ENCODE measurements at places on chromosomes 6 and 20.
A peak's percentile ranks its signal among the peaks of the same experiment; 100 is the strongest.

GRCh38 chr6:165222315-165223025 is 86.9 kb downstream of the C6orf118 start:
- DNase-seq = no peak

GRCh38 chr6:34385793-34386195 is 6.7 kb downstream of the NUDT3 start:
- no peak for DNase-seq

DNA sequence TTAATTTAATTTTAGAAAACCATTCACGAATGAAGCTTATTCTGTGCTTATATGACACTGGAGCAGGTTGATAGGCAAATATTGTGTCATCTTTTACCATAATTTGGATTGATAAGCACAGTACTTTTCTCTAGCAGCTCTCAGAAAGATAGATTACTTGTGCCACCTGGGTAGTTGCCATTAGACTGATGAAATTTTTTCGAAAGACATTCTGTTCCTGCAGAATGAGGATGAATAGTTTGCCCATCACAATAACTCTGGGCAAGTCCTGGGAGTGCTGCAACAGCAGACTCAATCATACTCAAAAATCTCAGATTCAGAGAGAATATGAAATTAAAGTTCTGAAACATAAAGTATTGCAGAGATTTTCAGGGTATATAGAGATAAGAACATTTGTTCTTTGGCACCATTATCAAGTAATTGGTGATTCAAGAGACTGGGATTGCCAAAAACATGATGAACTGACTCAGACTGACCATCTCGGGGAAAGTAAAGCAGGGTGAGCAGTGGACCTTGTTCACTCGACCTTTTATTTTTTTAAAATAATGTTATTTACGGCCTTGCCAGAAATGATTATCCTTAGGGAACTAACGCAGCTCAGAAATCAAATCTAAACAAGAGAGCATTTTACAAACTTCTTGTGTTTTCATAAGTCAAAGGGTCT is 65.8 kb upstream of the PTCHD4 start:
- no peak for DNase-seq

DNA sequence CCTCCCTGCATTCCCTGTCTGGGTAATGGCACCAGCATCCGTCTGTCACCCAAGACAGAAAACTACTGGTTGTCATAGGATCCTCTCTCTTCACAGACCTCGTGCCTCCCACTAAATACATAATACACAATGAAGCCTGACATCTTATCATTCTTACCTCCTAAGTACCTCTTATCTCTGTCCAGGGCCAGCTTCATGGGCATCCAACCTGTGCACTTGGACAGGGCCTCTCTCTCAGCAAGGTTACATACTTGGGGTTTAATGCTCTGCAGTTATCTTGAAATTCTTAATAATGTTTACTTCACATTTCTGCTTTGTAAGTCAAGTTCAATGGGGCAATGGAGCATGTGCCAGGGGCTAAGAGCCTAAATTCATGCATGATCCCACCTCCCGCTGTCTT is 30.8 kb upstream of the KLHL31 start:
- no peak for DNase-seq

DNA sequence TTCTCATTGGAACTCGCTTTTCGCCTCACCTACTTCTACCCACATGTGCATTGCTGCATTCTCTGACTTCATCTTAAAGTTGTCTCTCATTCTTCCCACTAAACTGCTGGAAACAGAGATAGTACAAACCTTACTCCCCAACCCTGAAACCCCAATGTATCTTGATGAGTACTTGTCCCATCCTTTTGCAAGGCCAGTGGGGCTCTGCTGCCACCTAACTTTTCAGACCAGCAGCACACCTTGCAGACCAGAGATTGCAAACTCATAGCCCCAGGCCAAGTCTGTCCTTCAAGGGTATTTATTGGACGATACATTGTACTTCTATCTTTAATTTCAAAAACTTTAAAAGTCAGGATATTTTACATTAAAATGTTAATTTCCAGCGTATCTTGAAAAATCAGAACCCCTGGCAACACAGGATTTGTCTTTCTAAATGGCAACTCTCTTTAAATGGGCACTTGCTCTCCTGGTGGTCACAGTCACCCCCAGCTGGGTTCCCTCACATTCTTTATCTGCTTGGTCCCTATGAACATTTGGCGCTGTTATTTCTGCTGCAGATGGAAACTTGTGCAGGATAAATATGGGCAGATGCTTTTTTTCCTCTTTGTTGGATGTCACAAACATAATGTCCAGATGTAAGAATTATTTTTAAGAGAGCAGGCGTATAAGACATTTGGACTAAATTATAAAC is 83.9 kb downstream of the SOD2 start:
- peak; percentile 65 for DNase-seq

DNA sequence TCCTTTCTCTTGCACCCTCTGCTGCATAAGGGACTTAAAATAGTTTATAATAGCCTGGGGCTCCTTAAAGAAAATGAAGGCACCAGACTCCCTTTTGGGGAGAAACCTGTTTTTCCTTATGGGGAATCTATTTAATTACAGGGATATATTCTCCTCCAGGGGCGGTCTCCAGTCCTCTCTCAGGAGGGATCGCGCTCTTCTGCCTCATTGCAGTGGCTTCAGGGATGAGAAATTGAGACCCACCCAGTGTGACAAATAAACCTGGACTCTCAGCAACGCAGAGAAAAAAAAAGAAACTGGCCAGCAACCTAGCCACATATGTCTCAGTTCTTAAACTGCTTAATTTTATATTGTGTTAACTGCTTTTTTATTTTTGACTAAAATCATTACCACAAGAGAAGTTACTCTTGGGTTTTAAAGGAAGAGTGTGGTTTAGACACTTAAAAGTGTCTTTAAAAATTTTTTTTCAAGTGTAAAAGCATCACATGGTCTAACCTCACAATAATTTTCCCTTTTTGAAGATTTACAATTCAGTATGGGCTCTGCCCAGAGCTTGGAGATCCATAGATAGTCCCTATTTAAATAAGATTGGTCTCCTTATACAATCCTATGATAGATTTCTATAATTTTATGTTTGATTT is 11.7 kb upstream of the GOPC start:
- DNase-seq = no peak

DNA sequence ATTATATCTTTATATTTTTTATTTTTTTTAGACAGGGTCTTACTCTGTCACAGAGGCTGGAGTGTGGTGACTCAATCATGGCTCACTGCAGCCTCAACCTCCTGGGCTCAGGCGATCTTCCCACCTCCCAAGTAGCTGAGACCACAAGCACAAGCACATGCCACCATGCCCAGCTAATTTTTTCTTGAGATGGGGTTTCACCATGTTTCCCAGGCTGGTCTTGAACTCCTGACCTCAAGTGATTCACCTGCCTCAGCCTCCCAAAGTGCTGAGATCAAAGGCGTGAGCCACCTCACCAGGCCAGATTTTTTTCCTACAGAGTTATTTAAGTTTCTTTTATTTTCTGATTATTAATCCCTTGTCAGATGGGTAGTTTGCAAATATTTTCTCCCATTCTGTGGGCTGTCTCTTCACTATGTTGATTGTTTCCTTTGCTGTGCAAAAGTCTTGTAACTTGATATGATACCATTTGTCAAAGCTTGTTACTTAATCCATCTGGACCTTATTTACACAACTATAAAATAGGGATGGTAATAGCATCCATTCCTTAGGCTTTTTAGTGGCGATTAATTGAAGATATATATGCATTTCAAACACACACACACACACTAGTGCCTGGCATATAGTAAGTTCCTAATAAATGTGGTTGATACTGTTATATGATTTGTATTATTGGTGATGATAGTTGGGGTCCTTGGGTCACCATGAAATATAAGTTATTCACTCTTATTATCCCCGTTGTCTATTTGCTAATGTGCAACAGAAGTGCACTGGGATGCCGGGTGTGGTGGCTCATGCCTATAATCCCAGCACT is 187.1 kb downstream of the BCAS1 start:
- DNase-seq = no peak

- no peak for DNase-seq
These were observed 198.9 kb downstream of the SYNDIG1 start for GRCh38 chr20:24668384-24668702.

DNA sequence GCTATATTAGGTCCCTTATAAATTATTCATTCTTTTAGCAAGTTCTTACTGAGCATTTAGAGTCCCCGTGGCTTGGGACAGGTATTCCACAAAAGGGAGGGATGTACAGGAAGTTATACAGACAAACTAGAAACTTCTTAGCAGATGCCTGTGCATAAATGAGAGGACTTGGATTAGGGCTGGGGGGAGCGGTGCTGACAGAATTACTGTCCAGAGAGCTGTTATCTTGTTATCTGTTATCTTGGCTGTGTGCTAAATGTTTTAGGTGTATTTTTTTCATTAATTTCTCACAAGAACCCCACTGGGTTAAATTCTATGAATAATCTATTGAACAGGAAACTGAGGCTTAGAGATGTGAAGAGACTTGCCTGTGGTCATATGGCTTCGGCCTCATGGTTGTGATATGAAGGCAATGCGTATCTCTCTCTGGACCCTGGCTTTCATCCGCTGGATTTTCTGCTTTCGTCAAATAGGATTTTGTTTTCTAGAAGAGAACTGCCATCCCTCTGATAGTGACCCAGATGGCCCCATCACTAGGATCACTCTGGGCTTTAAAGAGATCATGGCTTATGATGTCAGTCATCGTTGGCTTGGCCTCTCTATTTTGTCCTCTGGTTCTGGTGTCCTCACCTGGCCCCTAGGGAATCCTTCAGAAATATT is 32.3 kb upstream of the RREB1 start:
- no peak for DNase-seq

DNA sequence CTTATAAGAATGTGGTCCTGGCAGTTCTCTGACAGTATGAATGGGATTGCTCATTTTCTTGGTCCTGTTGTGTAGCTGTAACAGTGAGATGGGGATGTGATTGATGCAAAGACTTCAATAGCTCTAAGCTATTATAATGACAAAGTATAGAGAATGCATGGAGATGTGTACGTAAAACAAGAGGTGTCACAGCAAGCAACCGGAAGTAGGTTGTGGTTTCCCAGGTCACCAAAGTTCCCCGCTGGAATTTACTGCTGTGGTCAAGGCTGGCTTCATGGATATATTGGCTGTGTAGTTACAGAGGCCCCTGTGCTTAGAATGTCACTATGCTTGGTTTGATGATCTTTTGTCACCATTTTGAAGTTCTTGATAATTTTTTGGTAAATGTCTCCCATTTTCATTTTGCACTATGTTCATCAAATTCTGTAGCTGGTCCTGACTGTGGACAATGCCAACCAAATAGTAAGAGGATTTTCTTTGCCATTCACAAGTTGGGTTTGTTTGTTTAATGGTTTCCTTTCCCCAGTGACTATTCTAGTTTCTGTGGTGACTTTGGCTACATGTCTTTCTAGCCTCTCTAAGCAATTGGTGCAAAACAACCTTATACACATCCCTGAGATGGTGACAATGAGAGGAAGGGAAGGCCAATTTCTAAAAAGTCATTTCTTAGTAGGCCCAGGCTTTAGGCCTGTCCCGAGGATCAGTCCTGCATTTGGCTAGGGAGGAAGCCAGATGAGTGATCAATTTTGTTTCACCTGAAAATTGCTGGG is 10.5 kb downstream of the DNAH8 start:
- DNase-seq = no peak

DNA sequence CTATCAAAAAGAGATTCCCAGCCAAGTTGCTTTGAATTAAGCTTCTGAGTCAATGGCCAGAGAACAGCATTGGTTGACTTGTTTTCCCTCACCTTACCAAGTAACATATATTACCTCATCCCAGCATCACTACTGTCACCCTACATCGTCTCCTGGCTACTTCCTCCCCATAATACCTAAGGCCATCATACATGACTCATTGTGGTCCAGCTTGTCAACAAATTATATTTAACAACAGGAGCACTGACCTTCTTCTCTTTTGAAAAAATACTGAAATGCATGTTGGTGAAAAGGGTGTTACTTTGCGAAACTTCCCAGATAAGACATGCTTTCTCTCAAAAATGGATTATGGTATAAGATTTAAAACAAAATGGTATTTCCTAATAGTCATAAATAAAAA is 106.9 kb downstream of the TBX18 start:
- DNase-seq = no peak

GRCh38 chr6:19983374-19983773 is 146.2 kb downstream of the ID4 start:
- DNase-seq = no peak

DNA sequence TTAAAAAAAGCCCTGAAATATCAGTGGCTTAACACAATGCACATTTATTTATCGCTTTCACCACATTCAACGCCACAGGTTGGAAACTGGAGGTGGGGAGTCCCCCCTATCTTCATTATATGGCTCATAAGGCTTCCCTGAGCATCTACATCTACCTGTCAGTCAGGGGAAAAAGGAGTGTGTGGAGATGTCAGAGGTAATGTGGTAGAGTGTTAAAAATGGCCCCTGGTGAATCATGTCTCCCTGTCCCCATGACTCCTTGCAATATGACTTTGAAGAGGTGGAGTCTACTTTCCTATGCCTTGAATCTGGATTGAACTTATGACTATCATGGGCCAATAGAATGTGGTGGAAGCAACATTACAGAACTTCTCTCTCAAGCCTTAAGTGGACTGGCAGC is 65.5 kb upstream of the BTBD3 start:
- no peak for DNase-seq

GRCh38 chr20:41054847-41055230 is 26.2 kb downstream of the TOP1 start:
- no peak for DNase-seq

GRCh38 chr6:65638047-65638831 is 68.8 kb downstream of the EYS start:
- DNase-seq = no peak

DNA sequence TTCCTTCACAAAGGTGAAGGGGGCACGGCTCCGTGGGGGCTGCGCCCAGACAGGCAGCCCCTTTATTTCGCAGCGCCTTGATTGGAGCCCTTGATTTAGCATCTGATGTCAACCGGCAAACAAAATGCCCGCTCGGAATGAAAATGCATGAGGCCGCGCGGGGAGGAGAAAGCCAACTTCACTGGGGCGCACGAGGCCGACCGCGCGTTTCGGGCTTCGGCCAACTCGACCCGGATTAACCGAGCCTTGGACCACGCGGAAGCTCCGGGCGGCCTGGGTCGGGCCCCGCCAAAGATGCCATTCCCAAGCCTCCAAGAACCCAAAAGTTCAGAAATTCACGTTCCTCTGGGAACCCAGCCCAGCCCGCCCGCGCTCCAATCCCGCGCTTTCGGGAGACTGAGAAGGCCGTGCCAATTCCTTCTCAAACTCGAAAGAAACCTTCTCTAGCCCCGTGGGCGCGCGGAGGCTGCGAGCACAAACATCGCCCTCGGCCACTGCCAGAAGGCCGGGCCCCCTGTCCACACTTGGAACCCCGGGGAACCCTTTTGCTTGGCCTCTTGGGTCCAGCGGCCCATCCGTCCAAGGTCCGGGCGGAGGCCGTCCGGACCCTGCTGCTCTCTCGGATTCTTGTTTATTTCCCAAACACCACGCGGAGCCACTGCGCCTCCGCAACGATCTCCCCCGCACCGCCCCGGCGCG is 879 bp upstream of the INSM1 start:
- no peak for DNase-seq

GRCh38 chr6:128631031-128631430 is 110.6 kb upstream of the PTPRK start:
- no peak for DNase-seq

DNA sequence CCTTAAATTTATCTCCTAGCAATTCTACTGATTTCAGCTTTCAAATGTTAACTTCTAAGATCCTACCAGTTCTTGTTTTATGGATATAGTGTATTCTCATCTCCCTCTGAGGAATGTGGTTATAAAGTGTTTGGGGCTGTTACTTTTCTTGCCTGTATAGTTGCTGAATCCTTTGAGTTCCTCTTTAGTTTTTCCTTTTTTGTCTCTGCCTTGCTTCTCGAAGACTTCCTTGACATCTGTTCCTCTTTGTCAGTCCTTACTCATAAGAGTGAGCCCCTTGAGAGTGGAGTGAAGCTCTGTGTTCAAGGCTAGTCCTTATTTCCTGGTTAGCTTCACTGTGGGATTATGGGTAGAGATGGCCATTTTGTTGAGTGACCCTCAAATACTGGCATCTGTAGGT is 84.6 kb downstream of the ELOVL4 start:
- DNase-seq = no peak

Measured in GM13976 (cell line).